ENCODE measurements at places on chromosomes 13 and 19. TPM values are rescaled to one million over a fixed set of nuclear protein-coding genes. Genes with fewer than 3 reads are reported as not detected.

The PSG11 gene
- 0.13 TPM for total RNA-seq

DNA sequence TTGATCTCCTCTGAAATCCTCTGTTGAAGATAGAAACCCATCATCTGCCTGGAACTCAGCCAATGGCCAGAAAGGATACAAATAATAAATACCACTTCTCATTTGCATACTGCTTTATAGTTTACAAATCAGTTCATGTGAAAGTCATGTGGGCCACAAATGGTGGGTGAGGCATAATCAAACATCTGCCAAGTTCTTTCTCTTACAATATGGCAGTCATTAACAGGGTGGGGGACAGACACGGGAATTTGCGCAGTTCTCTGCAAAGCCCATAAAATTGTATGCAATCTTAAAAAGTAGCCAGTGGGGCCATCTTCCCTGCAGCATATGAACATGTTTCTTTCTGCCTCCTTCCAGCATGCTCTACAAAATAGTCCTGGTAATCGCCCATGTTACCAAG is 59.6 kb downstream of the NUFIP1 start:
- DNase-seq, result no peak

The ATP8B3 gene
- 0.90 TPM for total RNA-seq

DNA sequence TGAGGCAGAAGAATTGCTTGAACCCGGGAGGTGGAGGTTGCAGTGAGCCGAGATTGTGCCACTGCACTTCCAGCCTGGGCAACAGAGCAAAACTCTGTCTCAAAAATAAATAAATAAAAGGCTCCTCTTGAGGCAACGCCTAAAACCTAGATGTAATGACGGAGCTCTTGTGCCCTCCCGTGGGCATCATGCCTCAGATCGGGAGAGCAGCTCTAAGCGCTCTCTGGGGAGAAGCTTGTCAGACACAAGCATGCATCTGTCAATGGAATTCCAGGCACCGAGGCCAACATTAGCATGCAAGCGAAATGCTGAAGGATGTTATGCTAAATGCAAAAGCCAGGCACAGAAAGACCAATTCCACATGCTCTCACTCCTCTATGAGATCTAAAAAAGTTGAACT is 45.6 kb upstream of the MRI1 start:
- DNase-seq, result no peak

GRCh38 chr13:33994198-33994597 is 176.2 kb downstream of the RFC3 start:
- DNase-seq, result no peak

DNA sequence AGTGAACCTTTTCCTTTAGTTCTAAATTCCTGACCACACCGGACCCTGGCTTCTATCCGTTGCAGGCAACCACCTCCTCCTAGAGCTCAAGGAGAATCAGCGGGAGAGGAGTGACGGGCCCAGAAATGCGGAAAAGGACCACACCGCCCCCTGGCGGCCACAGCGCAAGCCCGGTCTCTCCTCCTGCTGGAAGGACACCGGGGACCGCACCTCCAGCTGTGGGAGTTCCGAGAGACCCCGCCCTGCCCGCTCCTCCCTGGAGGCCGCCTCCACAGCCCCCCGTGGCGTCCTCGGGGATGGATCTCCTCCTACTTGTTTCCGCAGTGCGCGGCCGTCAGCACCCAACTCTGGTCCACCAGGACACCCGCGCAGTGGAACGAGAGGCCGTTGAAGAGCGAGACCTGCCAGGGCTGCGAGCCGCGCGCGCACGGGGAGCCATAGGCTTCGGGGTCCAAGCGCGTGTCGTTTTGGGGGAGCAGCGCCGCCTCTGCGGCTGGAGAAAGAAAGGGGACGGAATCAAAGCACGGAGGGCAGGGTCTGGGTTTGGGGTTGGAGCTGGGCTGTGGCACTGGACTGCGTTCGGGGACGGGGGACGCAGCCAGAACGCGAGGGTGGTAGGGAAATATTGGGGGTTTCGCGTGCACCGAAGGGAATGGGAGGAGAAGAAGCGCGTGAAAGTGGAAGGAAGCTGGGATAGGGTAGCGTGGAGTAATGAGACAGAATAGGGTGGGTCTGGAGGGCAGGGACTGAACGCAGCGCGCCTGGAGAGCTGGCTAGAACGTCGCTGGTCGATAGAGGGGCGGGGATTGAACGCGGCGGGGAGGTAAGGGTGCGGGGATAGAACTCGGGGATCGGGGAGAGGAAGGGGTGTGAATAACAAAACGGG is 2.5 kb downstream of the KLK10 start:
- DNase-seq, result peak; percentile 40

The ZNF71 gene
- total RNA-seq, result 8.9 TPM

DNA sequence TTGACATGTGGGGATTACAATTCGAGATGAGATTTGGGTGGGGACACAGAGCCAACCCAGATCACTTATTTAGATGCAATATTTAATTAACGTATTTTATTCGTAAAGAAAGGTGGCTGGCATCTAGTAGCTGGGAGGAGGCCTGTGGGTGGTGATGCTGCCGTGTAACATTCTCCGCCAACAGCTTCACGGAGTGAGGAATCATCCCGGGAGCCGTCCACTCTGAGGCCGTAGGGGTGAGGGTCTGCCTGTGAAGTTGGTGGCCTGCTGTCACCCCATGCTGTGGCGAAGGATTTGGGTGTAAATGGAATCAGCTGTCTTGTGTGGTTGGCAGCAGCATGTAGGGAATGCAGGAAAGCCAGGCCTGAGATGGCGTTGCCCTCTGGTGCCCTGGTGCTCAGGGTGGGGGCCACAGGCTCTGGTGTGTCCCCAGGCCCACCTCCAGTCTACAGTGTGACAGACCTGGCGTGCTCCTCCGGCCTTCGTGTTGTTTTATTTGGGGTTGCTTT is 3.3 kb upstream of the TEX29 start:
- no peak for DNase-seq

The TEAD2 gene
- total RNA-seq, result 57.4 TPM

GRCh38 chr13:98979012-98979660 is 1.3 kb upstream of the DOCK9 start:
- DNase-seq, result no peak

DNA sequence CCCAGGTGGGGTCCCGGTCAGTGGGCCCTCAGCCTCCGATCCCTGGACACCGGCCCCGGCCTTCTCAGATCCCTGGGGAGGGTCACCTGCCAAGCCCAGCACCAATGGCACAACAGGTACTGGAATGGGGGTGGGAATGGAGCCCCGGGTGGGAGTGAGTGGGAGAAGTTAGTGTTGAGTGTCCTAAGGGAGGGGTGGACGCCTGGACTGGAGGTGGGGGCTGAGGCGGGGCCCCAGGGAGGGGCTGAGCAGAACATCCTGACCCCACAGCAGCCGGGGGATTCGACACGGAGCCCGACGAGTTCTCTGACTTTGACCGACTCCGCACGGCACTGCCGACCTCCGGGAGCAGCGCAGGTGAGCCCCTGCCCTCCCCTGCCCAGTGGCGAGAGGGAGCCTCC is 17.7 kb downstream of the EPN1 start:
- DNase-seq, result no peak

GRCh38 chr13:83620530-83621220 is 261.6 kb downstream of the SLITRK1 start:
- no peak for DNase-seq

DNA sequence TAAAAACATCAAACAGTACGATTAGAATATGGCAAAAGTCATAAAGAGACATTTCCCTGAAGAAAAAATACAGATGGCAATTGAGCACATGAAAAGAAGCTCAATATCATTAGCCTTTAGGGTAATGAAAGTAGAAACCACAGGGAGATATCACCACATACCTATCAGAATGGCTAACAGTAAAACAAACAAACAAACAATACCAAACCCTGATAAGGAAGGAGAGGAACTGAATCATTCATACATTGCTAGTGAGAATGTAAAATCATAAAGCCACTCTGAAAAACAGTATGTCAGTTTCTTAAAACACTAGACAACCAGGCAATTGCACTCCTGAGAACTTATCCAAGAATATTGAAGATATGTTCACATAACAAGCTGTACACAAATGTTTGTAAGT is 1342.5 kb upstream of the SLC10A2 start:
- no peak for DNase-seq

GRCh38 chr13:42487221-42487620 is 86.7 kb upstream of the TNFSF11 start:
- no peak for DNase-seq

The C19orf85 gene
- not detected for total RNA-seq

GRCh38 chr13:53408847-53409568 is 380.4 kb downstream of the OLFM4 start:
- no peak for DNase-seq

The SERP2 gene
- 2.1 TPM for total RNA-seq

DNA sequence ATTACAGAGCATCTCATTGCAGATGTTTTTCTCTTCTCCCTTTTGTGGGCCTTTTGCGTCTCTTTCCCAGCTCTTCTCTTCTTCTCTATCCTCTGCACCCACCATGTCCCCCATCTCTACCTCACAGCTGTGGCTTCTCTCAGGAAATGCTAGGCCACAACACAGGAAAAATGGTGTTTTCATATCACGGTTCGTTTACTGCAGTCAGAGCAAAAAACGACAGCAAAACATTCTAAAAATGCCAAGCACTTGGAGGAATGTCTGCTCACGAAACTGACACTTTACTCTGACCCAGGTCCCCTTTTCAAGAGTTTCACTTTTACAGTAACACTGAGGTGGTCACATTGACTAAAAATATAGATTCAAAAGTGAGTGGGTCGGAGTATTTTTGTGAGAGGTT is 152.2 kb downstream of the DCT start:
- no peak for DNase-seq

GRCh38 chr13:110425444-110425780 is 118.3 kb downstream of the COL4A2 start:
- DNase-seq, result no peak

DNA sequence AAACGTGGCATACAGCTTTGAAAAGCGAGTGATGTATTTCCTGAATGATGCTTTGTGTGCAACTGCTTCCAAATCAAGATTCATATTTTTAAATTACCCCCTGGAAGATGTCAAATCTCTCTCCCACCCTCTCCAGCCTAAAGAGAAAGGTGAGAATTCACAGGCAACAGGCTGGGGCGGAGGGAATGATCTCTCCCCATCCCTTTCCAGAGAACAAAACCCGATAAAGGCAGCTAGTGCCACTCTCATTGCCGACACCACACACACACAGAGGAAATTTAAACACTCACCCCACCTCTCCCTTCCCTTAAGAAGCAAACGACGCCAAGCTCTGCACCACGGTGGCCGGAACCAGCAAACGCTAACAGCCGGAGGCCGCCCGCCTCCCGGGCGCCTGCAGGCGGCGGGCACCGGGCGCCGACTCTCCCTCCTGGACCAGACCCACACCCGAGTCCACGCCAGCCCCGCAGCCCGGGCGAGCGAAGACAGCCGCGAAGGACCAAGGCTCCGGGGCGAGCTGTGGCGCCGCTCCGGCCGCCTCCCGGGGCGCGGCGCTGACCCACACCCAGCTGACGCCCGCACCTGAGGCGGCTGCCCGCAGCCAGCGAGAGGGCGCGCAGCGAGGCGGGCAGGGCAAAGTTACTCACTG is 477 bp downstream of the LNX2 start:
- DNase-seq, result peak; percentile 46

GRCh38 chr13:94956417-94957110 is 244.2 kb upstream of the SOX21 start:
- DNase-seq, result no peak

GRCh38 chr13:71902676-71903075 is 35.7 kb upstream of the DACH1 start:
- DNase-seq, result no peak

- no peak for DNase-seq
Measured at GRCh38 chr19:8259922-8260247, 48.3 kb downstream of the CD320 start.

DNA sequence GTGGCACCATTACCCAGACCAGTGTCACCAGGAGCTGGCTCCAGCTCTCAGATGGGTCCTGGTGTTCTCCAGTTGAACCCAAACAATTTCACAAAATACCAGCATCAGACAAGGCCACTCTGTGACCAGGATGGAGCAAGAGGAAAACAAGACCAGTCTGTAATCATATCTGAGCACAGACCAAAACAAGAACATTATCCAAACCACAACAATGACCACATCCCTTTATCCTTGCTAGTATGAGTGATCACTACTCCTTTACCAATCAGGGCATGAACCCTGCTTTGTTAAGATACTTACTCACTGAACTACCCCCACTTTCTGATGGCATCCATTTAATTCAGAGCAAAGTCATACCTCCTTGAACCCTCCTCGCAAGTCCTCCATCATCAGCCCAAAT is 145.9 kb downstream of the NUFIP1 start:
- no peak for DNase-seq

The WDR87 gene
- total RNA-seq, result not detected
